ENCODE measurements at places on chromosomes 1 and 21.

GRCh38 chr21:35324372-35325220, 275.5 kb upstream of the RUNX1 start:
- no peak for DNase-seq

GRCh38 chr1:186681801-186682200, 1.6 kb upstream of the PTGS2 start:
- DNase-seq, result no peak

DNA sequence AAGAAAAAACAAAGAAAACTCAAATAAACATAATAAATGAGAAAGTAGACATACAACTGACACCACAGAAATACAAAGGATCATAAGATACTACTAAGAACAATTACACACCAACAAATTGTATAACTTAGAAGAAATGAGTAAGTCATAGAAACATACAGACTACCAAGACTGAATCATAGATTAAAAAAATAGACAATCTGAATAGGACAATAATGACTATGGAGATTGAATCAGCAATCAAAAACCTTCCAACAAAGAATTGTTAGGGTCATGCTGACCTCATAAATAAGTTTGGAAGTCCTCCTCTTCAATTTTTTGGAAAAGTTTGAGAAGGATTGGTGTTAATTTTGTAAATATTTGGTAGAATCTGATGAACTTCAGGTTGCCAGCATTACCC, 159.0 kb downstream of the PTBP2 start:
- no peak for DNase-seq

DNA sequence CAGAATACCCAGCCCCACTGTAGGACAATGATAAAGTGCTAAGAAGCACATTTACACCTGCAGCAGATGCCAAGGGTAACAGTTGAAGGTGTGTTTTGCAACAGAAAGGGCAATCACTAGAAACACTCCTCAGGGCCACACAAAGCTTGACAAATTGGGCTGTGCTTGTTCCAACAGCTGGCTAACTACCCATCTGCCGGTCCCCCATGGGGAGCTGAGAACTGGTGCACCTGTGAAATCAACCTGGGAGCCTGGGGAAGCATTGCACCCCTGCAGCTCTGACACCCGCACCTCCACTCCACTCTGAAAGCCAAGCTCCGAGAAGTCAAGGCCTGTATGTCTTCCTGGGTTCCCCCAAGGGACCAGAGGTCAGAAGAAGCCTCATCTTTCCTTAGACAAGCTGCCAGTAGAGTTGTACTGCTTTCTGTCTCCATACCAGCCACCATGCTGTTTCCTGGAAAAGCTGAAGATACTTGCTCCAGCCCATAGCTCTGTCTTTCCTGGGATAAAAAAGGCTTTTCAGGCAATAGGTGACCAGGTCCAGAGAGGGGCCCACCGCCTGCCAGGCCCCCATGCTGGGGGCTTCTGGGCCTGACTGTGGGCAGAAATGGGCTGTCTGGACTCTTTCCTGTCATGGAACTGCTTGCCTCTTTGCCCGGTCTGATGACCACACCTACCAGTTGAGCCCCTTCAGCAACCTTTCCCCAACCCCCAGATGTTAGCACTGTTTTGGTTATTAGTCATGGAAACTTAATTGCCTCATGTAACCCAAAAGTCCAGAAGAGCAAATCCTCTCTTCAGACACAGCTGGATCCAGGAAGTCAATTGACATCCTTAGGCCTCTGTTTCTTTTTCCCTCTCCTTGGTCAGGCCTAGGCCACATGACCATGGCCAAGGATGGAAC, 93.6 kb downstream of the KIF14 start:
- DNase-seq, result no peak

GRCh38 chr21:44695184-44695583, 1.8 kb upstream of the KRTAP10-12 start:
- no peak for DNase-seq

- no peak for DNase-seq
Measured at GRCh38 chr1:9845914-9846313, 22.1 kb upstream of the CLSTN1 start.

DNA sequence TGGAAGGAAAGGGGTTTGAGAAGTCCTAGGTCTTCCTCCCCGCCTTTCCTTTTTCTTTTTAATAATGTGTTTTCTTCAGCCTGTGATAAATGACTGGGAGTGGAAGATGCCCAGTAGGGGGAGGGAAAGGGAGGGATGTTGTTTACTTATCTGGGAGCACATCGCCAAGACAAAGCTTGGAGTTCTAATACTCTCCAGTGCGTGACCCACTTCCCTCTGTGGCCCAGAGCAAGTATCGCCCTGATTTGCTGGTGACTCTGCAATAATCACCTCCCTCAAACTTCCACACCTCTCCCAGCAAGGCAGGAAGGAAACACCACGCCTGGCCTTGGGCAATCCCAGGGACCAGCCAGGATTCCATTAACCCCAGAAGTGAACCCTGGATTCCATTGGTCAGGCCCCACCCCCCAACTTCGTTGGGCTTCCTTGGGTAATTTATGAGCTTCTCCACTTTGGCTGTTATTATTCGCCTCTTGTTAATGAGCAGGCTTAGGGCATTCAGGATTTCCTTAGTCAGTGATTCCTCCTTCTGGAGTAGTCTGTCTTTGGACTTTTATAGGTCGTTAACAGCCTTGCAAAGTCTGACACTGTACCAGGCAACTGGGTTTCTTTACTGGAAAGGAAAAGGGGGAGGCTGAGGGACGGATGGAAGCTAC, 24.3 kb upstream of the GRHL3 start:
- no peak for DNase-seq

DNA sequence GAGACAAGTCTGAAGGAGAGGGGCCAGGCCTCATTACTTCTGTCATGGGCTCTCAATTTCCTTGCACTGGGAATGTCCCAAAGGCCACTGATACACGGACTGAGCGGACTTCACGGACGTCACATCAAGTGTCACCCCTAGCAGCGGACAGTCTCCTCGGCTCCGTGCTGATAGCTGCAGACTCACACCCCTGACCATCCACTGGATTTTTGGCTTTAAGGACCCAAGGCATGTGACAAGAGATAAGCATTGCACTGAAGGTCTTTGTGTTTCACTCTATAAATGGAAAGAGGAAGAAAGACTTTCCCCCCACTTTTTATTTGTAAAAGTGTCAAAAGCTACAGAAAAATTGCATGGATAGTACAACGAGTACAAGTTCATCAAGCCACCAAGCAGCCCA, 200.4 kb upstream of the FGGY start:
- no peak for DNase-seq

GRCh38 chr1:230299191-230300006, 126.7 kb downstream of the PGBD5 start:
- DNase-seq, result no peak

DNA sequence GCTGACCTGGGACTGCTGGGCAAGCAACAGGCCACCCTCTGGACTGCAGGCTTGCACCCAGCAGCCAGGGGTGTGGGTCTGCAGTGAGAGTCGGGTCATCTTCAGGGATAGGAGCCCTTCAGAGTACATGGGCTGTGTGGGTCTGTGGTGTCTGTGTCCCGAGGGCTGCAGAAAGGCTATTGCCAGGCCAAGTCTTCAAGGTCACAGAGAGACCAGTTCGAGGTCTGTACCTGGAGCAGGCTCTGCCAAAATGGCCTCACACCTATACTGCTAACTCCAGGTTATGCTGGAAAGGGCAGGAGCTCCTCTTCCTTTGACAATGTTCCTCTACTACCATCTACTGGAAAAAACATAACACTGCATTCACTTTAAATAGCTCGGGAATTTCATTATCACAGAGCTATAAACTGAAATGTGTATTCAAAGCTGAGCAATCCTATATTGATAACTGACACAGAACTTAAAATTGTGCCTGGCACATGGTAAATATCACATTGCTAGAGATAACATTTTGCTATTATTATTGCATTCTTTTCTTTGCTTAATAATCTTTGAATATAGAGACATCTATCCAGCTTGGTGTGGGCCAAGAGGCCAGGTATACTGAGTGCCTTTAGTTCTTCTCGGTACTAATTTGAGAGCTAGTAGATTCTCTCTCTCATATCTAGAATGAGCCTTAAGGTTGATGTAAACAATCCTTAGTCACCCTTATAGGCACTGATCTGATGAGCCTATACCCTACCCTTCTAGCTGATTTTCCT, 6.9 kb upstream of the DNAH14 start:
- no peak for DNase-seq

Measured in occipital lobe (tissue), 3 donors.